ENCODE measurements at places on chromosomes 1 and 21.

DNA sequence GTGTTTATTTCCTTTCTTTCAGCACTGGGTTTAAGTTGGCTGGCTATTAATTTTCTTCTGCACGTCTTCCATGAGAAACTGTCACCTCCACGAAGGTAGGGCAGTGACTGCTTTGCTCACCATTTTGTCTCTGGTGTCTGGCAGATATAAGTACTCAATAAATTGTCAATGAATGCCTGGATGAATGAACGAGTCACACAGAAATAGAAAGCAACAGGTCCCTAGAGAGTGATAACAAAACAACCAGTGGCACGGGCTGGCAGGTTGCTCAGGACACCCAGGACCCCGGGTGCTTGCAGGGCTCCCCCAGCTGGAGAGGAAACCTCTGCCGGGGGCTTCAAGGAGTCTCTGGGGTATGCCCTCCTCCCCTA is 3.2 kb upstream of the MYOC start:
- no peak for DNase-seq

GRCh38 chr1:89260566-89261255 is 11.9 kb downstream of the GBP5 start:
- DNase-seq, result no peak

GRCh38 chr1:42533101-42533863 is 70.2 kb downstream of the CCDC30 start:
- DNase-seq, result no peak

- DNase-seq, result no peak
Measured at GRCh38 chr21:42559326-42559725, 45.7 kb downstream of the SLC37A1 start.

DNA sequence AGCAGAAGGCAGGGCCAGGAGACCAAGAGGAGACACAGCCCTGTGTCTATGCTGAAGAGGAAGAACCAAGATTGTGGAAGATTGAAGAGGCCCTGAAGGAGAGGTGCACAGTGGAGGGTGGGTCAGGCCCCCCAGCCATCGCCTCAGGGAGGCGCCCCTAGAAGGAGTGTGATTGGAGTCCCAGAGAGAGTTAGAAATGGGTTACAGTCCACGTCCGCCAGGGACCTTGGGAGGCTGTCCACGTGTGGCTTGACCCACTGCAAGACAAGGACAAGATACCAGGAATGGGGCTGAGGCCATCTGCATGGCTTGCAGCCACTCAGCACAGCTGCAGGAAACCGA is 375.1 kb downstream of the NPHP4 start:
- DNase-seq, result no peak

DNA sequence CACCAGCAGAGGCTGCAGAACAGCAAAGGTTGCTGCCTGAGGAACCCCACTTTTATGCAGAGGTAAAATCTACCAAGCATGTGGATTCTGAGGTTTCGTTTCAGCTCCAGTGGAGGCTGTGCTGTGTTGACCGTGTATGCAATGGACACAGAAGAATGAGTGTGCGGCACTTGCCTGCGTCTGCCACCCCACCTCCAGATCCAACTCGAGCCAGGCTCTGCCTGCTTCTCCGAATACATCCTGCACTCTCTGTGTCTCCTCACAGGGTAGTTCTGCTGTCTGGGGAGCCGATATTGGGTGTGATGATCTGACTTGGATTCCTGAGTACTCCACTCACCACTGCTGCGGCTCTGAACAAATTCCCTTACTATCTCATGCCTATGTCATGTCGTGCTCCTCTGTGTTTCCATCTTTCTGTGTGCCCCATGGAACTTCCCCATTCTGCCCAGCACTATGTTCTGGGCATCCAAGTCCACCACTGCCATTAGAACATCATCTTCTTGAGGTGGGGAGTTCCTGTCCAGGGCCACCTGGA is 129.8 kb downstream of the SLC45A1 start:
- DNase-seq, result no peak

DNA sequence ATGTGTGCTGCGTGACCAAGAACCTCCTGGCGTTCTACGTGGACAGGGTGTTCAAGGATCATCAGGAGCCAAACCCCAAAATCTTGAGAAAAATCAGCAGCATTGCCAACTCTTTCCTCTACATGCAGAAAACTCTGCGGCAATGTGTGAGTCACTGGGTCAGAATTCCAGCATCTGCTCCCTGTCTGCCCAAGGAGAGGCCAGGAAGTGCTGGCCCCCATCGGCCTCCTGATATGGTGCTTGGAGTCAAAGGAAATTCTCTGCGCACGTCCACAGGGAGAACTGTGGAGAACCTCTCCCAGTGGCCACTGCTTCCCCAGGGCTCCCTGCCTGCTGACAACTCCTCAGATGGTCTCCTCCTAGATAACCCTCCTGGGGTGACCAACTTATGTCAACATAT is 25.6 kb upstream of the IL20 start:
- DNase-seq, result no peak

DNA sequence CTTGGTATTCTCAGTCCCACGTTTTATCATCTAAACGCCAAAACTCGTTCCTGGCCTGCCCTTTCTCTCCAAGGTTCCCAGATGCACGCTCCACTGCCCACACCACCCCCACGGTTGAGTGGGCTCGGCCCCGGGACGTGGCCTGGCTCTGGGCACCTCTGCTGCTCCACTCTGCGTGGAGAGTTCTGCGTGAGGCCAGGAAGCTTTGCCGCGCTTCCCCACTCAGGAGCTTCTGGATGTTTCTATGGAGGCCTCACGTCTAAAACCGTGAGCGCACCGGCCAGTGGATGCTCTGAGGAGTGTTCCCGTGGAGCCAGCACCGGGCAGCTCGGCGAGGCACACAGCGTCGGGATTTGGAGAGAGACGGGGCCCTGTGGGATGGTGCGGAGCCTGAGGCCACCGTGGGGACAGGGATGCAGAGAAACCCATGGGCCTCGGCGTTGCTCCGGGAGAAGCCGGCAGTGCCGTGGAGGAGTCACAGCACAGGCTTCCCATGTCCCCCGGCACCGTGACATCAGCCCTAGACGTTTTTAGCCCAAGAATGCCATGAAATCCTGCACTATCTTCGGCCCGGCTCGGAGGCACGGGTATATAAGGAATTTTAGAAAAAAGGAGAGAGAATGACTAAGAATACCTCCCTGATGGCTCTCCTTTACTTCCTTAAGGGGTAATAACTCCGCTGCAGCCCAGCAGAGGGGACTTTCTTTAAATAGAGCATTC is 125.9 kb downstream of the PRDM16 start:
- no peak for DNase-seq

DNA sequence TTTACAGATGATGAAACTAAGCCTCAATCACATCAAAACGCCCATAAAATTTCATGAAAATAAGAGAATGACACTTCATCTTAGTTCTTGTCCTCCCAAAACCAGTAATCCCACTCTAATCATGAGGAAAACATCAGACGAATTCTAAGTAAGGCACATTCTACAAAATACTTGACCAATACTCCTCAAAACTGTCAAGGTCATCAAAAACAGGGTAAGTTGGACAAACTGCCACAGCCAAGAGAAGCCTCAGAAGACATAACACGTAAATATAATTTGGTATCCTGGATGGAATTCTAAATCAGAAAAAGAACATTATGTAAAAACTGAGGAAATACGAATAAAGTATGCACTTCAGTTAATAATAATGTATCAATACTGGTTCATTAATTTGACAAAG is 128.2 kb downstream of the DPYD start:
- DNase-seq, result no peak

DNA sequence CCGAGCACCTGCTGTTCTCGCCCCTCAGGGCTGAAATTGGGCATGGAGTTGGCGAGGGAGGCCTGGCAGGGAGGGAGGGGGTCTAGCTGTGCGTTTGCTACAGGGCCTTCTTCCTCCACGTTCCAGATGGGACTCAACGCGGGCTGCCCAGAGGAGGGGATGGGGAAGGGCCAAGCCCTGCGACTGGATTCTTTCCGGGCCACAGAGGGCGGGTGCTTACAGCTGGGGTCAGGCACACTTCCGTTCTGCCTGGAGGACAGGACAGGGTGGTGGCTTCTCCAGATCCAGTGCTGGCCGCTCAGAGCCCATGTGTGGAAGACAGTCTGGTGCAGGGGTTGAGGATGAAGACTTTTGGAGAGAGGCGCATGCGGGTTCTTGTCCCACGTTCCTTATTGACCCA is 90.0 kb downstream of the EDEM3 start:
- DNase-seq, result no peak

DNA sequence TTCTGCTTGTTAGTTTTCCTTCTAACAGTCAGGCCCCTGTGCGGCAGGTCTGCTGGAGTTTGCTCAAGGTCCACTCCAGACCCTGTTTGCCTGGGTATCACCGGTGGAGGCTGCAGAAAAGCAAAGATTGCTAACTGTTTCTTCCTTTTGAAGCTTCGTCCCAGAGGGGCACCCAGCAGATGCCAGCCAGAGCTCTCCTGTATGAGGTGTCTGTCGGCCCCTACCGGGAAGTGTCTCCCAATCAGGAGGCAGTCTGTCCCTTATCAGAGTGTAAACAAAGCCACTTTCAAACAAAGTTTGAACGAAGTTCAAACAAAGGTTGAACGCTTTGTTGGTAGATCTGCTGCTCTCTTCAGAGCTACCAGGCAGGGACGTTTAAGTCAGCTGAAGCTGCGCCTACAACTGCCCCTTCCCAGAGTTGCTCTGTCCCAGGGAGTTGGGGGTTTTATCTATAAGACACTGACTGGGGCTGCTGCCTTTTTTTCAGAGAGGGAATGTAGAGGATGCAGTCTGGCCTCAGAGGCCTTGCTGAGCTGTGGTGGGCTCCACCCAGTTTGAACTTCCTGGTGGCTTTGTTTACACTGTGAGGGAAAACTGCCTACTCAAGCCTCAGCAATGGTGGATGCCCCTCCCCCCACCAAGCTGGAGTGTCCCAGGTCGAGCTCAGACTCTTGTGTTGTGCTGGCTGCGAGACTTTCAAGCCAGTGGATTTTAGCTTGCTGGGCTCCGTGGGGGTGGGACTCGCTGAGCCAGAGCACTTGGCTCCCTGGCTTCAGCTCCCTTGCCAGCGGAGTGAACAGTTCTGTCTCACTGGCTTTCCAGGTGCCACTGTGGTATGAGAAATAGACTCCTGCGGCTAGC is 401.8 kb downstream of the SRGAP2C start:
- peak; percentile 27 for DNase-seq

GRCh38 chr1:158819461-158820443 is 11.4 kb upstream of the MNDA start:
- DNase-seq, result no peak

- no peak for DNase-seq
Measured at GRCh38 chr1:29390491-29391361, 154.4 kb downstream of the PTPRU start.

- no peak for DNase-seq
Measured at GRCh38 chr1:165525708-165526107, 18.1 kb upstream of the LRRC52 start.

GRCh38 chr1:13901597-13901996 is 201.6 kb downstream of the PRDM2 start:
- DNase-seq, result no peak

- DNase-seq, result peak; percentile 60
Measured at GRCh38 chr1:153509729-153510354, 25.9 kb downstream of the S100A6 start.

- no peak for DNase-seq
Measured at GRCh38 chr1:208004851-208005250, 93.9 kb upstream of the CD34 start.

All from neural progenitor cell (in vitro differentiated cells).